ENCODE measurements at places on chromosomes 1 and 21.

DNA sequence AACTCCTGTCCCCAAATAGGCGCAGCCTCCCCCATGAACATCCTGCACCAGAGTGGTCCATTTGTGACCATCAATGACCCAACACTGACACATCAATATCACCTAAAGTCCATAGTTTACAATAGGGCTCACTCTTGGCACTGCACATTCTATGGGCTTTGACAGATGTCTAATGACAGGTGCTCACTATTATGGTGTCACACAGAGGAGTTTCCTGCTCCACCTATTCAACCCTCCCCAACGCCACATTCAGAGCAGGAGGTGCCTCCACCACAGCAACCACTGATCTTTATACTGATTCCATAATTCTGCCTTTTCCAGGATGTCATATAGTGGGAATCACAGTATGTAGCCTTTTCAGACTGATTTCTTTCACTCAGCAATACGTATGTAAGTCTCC, 24.2 kb downstream of the GNG4 start:
- no peak for DNase-seq

DNA sequence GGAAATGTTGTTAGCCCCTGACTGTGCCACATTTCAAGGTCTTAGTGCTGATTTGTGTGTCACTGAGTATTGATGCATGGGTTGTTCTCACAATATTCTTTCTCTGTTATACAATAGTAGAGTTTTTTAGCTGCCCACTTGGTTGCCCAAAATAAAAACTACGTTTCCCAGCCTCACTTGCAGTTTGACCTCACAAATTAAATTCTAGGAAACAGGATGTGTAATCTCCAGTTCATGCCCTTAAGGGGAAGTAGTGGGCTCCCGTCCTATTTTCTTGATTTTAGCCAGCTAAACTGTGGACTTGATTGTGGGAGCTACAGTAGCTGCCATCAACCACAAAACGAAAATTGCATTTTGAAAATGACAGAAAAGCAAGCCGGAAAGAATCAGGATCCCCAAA, 27.3 kb upstream of the LAMC1 start:
- no peak for DNase-seq

- DNase-seq, result no peak
Measured at GRCh38 chr1:176149939-176150807, 56.9 kb downstream of the COP1 start.

- no peak for DNase-seq
Measured at GRCh38 chr1:36464605-36465393, 615 bp upstream of the MRPS15 start.

DNA sequence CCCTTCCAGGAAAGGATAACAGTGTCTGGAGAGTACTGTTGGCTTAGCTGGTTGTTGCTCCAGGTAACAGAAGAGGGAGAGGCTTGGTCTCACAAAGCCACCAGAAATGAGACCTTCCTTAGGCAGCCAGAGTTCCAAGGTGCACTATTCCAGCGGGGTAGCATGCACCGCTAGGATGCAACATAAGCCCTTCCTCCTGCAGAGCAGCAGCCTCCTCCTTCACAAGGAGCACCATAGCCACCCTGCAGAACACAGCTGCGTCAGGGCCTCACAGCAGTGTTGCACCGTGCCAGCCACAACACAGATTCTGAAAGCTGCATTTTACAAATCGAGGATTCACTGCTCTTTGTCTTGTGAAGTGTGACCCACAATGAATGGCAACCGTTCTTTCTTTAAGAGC, 142.0 kb downstream of the CLIC6 start:
- no peak for DNase-seq

DNA sequence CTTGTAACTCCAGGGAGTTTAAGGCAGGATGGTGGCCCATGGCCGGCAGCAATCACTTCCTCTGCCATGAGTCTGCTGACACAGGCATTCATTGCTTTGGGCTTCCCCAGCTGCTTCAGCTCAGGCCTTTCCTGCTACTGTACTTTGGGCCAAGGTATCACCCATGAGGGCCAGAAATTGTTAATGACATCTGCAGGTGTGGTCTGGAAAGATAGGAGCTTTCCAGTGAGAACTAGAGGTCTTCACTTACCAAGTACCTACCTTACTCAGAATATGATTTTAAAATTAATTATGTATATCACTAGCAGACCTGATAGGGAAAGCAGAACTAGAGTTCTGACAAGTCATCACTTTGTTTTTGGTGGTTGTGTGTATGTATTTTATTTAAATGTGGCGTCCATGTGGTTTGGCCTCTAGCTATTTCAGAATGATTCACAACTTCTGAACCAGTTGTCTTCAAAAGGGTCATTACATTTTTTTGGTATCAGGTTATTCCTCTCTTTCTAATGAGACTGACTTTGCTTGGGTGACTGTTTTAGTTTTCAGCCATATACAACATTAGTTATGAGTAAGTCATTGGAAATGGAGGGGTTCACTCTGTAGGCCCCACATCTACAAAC, 2.7 kb downstream of the RGL1 start:
- no peak for DNase-seq

- no peak for DNase-seq
Measured at GRCh38 chr1:174800216-174800851, 199.4 kb upstream of the CACYBP start.

- no peak for DNase-seq
Measured at GRCh38 chr1:182446033-182446669, 3.8 kb upstream of the RGSL1 start.

DNA sequence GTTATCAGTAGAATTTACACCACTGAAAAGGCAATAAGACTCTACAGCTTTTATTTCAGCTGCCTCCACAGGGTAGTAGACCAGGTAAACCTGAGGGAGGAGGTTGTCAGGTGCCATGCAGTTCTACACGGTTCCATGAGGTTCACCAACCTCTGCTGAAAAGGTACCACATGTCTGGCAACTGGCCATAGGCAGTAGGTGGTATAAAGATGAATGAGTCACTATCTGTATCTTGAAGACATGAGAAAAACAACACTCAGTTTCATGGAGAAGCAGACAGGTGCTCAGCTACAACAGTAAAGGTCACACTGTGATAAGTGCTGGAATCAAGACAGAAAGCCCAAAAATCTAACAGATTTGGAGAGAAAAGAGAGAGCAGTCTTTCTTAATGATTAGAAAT, 145.4 kb downstream of the PTGER3 start:
- DNase-seq, result no peak

- no peak for DNase-seq
Measured at GRCh38 chr1:159000070-159000409, 9.7 kb upstream of the IFI16 start.

- no peak for DNase-seq
Measured at GRCh38 chr1:32888134-32888533, 1.8 kb downstream of the HPCA start.

DNA sequence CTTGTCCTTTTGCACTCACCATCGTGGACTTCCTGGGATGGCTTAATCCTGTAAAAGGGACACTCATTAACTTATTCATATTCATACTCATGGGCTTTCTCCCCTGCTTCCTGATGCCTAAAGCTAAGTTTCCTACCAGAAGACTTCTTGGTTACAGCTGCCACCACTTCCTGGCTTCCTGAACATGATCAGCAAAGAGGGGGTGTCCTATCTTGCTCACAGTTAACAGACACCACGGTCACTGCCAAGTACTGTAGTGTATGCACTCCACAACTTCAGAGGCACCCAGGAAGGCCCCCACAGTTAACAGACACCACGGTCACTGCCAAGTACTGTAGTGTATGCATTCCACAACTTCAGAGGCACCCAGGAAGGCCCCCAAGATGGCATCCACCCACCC, 177.8 kb downstream of the SIPA1L2 start:
- no peak for DNase-seq

GRCh38 chr1:84674705-84675104, 15.6 kb downstream of the SSX2IP start:
- DNase-seq, result no peak

GRCh38 chr21:32370998-32371766, 21.6 kb downstream of the URB1 start:
- DNase-seq, result no peak

GRCh38 chr1:239025223-239025622, 361.1 kb upstream of the CHRM3 start:
- DNase-seq, result no peak

DNA sequence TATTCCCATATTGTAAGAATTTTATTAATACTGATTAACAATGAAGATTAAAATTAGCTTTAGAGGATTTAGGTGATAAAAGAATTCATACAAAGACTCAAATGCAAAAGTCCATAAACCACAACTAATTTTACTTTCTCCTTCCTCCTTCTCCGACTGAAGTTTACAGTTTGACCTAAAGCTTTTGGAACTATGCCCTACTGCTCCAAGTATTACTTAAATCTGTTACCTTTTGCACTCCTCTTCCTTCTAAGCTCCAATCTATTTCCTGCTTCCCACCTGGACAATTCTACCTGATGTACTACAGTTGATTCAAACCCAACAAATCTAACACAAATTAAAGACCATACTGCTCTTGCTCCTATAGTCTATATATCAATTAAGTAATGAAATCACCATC, 36.3 kb downstream of the ANKRD13C start:
- DNase-seq, result no peak

GRCh38 chr1:223713546-223714420, 1.4 kb downstream of the CAPN2 start:
- no peak for DNase-seq

- no peak for DNase-seq
Measured at GRCh38 chr1:94411237-94411636, 7.0 kb upstream of the ABCD3 start.

- DNase-seq, result no peak
Measured at GRCh38 chr1:67226688-67227087, 60.4 kb downstream of the IL23R start.

GRCh38 chr1:160652924-160653619, 6.2 kb upstream of the SLAMF1 start:
- no peak for DNase-seq

DNA sequence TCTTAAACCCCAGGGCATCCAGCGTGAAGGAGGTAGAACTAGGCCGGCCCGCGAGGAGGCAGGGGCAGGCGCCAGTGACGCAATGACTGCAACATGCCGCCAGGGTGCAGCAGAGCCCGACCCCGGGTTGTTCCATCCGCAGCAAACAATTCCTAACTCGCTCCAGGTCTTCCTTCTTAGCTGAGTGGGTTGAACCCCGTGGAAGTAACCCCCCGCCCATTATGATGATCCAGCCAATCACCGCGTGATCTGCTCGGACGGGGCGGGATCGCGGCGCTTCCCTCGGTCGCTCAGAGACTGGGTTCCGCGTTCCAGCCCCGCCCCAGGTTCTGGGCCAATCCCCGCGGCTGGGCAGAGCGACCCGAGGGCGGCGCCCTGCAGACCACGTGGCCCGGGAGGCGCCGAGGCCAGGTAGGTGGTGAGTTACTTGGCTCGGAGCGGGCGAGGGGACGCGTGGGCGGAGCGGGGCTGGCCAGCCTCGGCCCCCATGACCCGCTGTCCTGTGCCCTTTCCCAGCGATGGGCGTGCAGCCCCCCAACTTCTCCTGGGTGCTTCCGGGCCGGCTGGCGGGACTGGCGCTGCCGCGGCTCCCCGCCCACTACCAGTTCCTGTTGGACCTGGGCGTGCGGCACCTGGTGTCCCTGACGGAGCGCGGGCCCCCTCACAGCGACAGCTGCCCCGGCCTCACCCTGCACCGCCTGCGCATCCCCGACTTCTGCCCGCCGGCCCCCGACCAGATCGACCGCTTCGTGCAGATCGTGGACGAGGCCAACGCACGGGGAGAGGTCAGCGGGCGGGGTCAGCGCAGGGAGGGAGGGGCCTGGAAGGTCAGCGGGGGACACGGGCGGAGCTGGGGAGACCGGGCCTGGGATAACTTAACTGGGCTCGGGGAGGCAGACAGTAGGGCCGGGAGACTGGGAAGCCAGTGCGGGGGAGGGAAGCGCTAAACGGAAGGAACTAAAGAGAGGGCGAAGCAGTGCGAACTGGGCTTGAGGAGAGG, at the start of gene DUSP23:
TSS of gene DUSP23 (plus strand) at position 380 of the 1,000 bp plus-strand sequence. CDS start at position 519, 139 bp downstream.
- peak; percentile 95 for DNase-seq

GRCh38 chr1:16927256-16927655, 5.5 kb downstream of the CROCC start:
- no peak for DNase-seq

GRCh38 chr1:229098361-229098760, 172.6 kb upstream of the RAB4A start:
- no peak for DNase-seq

DNA sequence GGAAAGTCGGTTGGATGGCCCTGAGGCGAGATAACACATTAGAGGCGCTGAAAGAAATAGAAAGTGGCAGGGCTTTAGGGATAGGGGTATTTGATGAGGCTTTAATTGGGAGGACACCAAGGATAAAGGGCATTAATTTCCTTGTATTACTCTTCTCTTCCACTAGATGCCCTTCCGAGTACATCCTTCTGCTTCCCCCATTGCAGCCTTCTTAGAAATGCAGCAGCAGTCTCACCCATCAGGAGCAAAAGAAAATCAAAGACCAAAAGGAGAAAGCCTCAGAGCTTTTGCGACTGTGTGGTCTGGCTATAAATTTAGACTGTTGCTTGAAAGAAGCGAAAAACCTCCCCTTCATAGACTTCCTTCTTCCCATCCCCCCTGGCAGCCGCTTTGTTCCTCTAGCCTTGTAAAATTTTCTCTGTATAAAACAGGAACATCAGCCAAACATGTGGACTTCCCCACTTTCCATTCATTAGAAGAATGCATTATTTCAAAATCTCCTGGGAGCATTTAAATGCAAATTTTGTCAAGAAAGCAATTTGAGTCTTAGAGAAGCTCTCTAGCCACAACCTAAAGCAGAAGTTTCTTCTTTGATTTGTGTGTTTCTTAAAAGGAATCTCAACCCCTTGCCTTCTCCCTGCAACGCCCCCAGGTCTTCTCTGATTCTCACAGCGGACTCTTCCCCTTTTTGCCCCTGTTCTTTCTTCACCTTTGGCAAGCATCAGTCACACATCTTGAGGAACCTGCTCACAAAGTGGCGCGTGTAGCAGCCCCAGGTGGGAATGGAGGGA, 76.6 kb downstream of the NDUFS5 start:
- no peak for DNase-seq

- no peak for DNase-seq
Measured at GRCh38 chr1:229029879-229030235, 241.1 kb upstream of the RAB4A start.
